ENCODE measurements at places on chromosomes 5 and 9. TPM values are rescaled to one million over a fixed set of nuclear protein-coding genes. Genes with fewer than 3 reads are reported as not detected.

DNA sequence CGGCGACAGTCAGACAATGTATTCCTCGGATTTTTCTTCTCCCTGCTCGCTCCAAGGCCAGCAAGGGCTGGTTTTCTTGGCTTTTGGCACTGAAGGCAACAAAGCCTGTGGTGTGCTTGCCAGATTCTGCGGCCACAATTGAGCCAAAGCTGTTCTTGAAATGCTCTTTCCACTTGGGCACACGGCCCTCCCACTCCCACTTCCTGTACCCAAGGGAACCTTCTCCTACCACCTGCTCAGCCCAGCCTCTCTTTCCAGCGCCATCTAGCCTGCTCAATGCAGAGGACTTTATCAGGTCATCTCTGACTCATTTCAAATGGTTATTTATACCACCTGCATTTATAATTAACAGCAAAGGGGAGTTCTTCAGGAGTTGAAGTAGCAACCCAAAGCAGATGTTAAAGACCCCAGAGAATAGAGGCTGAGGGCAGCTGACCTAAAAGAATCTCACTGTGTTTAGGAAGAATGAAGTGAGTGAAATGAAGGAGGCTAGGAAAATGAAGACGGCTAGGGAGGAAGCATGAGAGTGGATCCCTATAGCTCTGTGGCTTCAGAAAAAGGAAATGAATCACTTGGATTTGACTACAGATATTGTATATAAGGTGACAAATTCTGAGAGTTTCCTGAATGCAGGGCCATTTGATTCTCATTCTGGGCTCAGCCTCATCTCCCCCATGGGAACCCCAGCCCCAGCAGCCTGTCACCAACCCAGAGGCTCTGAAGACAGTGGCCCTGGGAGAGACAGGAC, 439.0 kb downstream of the ENC1 start:
- DNase-seq: no peak

GRCh38 chr5:33938507-33938796, 2.3 kb downstream of the RXFP3 start:
- no peak for DNase-seq

The QRFP gene
- total RNA-seq: not detected

DNA sequence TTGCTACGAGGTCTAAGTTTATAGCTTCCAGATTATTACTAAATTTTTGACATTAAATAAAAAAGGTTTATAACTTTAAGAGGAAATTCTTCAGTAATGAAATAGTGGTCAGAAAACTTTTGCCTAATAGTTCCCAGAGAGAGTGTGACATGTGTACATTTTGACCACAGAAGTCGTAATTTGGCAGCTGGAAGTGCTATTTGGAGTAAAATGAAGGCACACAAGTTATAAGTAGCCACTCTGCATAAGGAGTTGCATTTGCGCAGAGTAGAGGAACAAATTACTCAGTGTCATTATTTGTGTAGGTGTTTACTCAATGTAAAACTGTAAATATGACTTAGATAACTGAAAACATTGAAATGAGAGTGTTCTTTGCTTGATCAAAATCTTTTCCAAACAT, 408.4 kb downstream of the CCDC171 start:
- DNase-seq: no peak

DNA sequence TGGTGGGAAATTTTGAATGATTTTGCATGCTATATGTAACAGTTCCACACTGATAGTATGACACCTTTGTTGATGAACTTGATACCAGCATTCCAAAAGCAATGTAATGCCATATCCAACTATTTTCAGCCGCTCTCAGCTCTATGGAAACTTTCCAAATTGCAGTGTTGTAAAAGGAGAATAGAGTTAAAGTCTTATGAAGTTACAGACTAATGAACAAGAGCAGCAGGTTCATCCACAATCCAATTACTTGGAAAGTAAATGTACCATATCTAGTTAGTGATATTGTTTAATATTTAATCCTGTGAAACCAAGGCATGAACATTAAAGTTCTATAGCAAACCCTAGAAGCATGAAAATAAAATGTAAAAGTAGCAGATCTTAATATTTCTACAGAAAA, 418.2 kb downstream of the TUSC1 start:
- DNase-seq: no peak

All from activated naive CD8-positive, alpha-beta T cell treated with anti-CD3 and anti-CD28 coated beads for 36 hours (primary cell).